Right ventricle myocardium superior (tissue), 1 donor: ENCODE measurements at places on chromosomes 4 and X.

- DNase-seq = no peak
Observed at GRCh38 chrX:84248226-84248625, 60.2 kb upstream of the RPS6KA6 start.

- DNase-seq = no peak
Observed at GRCh38 chr4:118910221-118910620, 21.6 kb downstream of the SYNPO2 start.

DNA sequence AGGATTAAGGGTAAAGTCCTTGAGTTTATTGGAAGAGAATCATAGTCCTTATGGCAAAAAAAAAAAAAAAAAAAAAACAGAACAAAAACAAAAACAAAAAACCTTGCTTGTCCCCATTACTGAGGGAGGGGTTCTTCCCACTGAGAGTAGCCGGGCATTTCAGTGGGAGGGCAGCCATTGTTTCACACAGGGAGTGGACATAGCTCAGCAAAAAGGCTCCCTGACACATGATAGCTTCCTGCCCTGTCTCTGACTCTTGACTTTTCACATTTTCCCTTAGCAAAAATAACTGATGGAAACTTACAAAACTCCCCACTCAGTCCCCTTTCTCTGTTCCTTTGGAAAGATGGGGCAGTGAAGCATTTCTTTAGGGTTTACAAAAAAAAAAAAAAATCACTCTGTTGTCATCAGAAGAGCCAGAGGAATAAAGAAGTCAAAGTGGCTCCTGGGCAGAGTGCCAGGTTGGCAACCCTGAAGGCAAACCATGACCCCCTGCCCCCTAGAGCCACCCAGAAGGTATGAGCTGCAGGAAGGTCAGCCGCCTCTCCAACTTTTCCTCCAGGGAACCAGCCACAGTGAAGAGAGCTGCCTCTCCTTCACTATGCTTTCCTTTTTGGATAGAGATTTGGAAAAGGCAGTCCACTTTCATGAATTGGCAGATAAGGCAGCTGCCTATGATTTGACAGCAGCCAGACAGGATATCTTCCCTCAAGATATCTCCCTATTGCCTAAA, 170.6 kb downstream of the KDR start:
- DNase-seq = peak; percentile 48

DNA sequence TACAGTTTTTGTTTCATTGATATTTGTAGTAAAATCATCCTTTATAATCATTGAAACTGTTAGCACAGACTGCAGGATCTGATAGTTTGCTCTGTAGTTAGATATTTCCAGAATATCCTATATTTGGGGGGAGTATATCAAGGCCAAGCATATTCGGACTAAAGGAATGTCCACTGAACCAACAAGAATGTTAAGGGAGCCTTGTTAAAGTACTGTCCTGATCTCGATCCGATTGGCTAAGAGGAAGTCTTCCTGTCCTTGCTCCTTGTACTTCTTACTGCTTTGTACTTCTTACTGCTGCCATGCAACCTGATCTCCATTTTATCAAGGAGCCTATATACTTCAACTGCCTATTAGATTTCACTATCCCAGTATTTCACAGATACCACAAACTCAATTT, 449.3 kb downstream of the RPA4 start:
- no peak for DNase-seq

- DNase-seq = no peak
Observed at GRCh38 chr4:13142191-13142590, 341.9 kb downstream of the RAB28 start.

- DNase-seq = no peak
Observed at GRCh38 chr4:99852199-99852749, 35.6 kb downstream of the DAPP1 start.
